ENCODE measurements at places on chromosomes 7 and 10.

DNA sequence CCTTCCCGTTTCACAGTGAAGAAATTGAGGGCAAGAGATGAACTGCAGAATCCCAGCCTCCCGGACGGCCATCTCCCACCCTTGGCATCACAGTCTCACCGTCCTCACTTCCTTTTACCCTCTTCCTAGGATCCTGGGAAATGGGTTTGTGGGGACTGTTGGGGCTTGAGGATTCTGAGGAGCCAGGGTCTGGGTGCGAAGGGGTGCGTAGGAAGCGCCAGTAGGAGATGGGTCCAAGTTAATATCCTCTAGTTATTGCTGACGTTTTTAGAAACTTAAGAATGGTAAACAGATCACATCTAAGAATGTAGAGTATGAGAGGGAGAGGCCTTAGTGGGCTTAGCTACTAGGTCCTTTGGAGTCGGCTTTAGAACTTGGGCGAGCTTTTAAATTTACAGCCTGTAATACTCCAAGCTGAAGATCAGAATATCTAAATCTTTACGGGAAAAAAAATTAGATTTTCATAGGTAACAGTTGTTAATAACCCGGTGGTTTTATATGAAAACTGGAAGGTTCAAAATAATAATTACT, 696 bp downstream of the MALSU1 start:
- peak; percentile 69 for DNase-seq

DNA sequence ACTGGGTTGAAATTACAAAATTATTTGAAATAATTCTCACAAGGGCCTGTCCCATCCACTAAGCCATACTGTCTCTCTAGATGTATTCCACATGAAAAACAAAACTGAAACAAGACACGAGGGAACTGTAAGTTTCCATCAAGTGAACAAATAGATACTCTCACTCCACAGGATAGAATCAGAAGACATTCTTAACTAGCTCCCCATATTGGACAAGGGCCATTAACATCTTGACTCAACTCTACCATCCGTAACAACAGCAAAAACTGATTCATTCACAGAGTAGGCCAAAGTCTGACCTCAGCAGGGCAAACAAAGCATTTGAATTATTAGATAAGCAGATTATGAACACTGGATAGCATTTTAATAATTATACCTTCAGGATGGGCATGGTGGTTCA, 29.1 kb downstream of the UBE2H start:
- no peak for DNase-seq

- peak; percentile 20 for DNase-seq
These were observed 8.7 kb upstream of the VDAC2 start for GRCh38 chr10:75201793-75202307.

DNA sequence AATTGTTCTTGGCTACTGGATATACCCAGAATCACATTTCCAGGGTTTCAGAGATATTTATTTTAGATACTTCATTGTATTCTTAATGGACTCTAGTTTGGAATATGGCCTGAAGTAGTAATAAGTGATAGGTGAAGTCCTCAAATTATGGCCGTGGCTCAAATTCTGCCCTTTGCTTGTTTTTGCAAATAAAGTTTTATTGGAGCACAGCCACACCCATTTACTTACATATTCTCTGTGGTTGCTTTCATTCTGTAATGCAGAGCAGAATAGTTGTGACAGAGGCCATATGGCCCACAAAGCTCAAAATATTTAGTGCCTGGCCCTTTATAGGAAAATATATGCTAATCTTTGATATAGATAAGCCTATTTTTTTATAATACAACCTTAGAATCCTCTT, 19.5 kb downstream of the ANLN start:
- DNase-seq = no peak

DNA sequence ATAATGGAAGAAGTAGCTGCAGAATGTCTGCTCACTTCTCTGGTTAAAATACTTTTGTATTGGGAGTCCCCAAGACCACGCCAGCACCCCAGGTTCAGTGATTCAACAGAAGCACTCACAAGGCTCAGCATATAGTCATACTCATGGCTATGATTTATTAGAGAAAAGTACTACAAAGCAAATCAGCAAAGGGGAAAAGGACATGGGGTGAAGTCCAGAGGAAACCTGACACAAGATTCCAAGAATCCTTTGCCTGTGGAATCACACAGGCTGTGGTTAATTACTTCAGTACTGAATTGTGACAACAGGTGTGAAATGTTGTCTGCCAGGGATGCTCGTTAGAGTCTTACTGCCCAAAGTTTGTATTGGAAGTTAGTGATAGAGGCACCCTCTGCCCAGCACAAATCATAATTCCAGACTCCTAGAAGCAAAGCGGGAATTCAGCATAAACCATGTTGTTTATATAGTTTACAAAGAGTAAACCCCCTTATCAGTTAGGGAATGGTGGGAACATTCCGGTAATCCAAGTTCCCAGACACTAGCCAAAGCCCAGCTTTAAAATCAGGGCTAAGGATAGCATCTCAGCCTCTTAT, 79.4 kb downstream of the HYCC1 start:
- DNase-seq = no peak

DNA sequence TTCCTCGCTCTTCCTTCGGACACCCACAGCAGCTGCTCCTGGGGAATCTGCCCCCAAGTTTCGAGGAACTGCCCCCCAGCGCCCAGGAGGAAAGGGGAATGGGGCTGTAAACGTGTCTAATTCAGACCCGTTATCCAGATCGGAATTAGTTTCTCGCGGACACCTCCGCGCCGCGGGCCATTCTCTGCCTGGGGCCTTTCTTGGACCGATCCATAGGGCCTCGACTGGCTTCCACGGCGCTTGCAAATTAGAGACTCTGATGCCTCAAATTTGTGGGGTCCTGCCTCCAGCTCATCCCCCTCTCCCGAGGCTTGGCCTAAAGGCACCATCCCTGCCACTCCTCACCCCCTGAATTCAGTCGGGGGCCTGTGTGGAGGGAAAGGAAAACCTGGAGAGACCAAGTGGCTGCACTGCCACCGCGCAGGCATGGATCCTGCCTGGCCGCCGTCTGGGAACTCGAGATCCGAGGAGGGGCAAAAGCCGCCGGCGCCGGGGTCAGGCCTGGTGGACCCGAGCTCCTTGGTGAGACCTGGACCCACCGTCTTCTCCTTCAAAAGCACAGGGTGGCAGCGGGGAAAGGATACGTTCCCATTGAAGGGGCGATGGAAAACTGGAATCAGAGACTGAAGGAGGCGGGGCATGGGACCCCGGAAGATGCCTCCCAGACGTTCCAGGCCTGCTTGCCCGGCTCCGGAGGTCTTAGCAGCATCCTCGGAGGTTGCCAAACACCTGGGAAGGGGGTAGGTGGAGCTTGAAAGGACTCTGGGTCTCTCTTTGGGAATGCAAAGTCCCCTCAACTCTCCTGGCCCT, 13.7 kb downstream of the LBX1 start:
- no peak for DNase-seq

DNA sequence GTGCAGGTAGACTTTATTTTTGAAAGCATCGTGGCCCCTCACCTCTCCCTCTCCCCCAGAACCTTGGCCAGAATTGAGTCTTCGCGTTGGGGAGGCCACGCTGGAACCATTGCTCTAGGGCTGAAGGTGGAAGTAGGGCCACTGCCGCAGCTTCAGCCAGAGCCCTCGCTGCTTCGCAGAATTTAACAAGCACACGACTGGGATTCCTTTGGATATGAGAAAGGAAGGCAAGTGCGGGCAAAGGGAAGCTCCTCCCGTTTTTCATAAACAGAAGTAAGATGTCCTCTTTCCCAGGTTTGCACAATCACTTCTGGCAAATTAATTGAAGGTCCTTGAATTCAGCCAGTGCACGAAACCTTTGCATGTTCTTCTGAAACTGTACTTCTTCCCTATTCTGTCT, 168.1 kb downstream of the CCDC3 start:
- DNase-seq = no peak

GRCh38 chr10:80664071-80664680, 126.5 kb downstream of the SH2D4B start:
- DNase-seq = peak; percentile 35

DNA sequence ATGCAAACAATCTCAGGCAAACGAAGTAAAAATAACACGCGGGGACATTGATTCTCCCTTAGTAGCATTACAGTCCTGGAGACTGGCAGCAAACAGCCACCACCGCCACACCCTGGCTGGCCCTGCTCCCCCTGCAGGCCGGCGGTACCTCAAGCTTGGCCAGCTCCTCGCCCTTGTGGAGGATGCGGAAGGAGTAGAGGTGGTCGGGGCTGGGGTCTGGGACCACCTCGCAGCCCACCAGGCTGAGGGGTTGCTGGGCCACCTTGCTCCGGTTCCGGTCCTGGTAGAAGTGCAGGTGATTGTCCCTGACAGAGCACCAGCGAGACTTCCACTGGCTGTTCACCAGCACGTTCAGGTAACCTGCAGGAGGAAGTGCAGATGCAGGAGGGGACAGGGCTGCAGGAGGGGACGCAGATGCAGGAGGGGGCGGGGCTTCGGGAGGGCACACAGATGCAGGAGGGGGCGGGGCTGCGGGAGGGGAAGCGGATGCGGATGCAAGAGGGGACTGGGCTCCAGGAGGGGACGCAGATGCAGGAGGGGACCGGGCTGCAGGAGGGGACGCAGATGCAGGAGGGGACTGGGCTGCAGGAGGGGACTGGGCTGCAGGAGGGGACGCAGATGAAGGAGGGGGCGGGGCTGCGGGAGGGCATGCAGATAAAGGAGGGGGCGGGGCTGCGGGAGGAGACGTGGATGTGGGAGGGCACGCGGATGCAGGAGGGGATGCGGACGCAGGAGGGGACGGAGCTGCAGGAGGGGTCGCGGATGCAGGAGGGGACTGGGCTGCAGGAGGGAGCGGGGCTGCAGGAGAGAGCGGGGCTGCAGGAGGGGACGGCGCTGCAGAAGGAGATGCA, 65.7 kb downstream of the VWA2 start:
- DNase-seq = peak; percentile 5

- DNase-seq = no peak
These were observed 5.1 kb downstream of the SGMS1 start for GRCh38 chr10:50618624-50619023.

DNA sequence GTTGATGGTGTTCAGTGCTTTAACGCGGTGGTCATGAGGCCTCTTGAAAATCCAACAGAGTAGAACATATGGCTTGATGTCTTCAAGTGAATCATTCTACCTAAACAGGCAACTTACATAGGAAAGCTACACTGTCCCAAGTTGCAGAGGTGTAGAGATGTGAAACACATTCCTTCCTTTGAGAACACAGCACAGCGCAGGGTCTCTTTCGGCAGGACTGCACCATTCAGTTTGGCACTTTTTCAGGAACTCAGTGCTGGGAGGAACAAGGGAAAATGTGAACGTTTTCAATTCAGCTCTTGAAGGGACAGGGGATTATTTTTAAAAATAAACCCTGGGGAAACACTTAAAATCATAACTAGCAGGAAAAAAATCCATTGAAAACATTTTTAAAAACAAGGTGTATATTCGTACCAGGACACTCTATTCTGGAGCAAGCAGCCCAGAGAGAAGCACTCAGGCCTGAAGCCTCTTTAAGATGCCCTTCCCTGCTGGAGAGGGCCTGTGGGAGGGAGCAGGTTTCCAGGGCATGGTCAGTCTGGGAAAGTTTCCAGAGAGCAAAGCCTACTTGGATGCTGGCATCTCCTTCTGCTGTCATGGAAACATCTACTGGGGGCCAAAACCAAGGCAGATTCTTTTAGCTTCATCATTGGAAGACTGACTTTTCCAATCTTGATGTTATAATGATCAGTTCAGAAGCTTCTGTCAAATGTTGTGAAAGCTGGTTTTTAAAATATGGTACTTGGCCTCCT, 60.4 kb upstream of the NPVF start:
- DNase-seq = no peak

GRCh38 chr7:41280491-41280890, 422.4 kb downstream of the INHBA start:
- no peak for DNase-seq

DNA sequence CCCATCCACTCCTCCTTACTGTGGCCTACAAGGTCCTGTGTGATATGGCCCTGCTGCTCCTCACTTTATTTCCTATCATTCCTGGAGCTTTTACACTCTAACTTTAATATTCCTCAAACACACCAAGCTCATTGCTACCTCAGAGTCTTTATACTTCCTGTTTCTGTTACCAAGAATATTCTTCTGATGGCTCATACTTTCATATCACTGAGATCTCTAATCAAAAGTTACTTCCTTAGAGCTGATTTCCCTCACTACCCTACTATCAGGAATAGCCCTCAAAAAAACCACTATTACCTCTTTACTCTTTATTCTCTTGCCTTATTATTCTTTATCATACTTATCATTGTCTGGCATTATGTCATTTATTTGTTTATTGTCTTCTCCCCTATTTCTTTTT, 5.8 kb upstream of the PPP3CB start:
- no peak for DNase-seq

GRCh38 chr7:49845626-49846025, 72.2 kb downstream of the VWC2 start:
- DNase-seq = no peak

- no peak for DNase-seq
These were observed 32.3 kb downstream of the REEP3 start for GRCh38 chr10:63553473-63553872.

- no peak for DNase-seq
These were observed 26.8 kb downstream of the COBL start for GRCh38 chr7:51289623-51290303.

- no peak for DNase-seq
These were observed 183.4 kb downstream of the MACC1 start for GRCh38 chr7:20033621-20034400.

DNA sequence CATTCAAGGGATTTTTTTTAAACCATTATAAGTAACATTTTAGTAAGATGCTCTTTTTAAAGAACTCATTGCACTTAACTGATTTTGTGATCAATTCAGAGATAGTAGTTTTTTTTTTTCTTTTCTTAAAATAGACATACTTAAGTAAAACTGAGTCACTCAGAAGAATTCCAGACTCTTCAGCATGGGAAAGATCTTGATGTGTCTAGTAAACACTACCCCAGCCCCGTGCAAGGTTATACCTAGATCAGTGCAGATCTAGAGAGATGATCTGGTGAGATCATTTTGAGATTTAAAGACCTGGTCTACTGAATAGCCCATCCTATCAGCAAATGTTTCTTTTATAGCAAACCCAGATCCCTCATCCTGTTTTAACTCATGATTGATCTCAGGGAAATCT, 8.6 kb downstream of the ADRB1 start:
- DNase-seq = no peak

- DNase-seq = no peak
These were observed 19.6 kb downstream of the RGS10 start for GRCh38 chr10:119522747-119523426.

All from erythroblast (primary cell).